ENCODE measurements at places on chromosomes 2 and 18.

GRCh38 chr2:170076189-170076588, 101.8 kb upstream of the MYO3B start:
- no peak for DNase-seq

DNA sequence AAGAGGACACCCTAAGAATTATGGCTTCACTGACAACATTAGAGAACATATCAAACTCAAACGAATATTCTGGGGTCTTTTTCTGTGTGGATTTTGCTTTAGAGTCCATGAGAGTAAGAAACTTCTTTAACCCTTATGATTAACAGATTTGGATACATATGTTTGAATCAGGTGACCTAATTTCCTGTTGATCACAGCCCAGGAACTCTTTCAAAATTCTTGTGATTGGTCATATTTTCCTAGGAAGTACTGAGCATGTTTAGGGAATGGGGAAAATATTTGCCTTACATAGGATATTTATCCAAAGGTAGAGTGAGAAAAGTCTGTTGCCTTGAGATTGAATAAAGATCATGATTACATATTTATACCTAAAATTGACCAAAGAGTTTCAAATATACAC, 160.0 kb downstream of the KCNH7 start:
- no peak for DNase-seq

DNA sequence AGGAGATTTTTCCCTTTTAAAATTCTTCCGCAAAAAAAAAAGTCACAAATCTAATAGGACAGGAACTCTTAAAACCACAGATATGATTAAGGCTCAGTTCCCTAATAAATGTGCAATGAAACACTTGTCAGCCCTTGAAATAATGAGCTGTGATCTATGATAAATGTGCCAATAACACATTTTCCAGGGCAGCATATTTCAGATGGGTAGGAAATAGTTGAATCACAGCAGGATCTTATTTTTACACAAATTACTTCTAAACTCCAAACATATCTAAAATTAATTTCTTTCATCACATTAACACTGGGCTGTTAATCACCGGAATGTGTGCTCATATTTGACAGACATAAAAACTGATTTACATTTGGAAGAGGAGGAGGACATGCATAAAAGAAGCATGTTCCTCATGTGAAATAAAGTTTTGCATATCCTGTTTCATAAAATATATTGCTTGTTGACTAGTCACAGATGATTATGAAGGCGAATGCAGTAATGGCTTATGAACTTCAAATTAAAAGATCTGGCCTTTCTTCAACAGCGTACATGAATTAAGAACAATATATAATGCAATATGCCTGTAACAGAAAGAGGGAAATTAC, 281.4 kb downstream of the PAX3 start:
- no peak for DNase-seq

GRCh38 chr18:45689396-45689795, 34.6 kb upstream of the SLC14A1 start:
- no peak for DNase-seq

- DNase-seq, result no peak
Measured at GRCh38 chr2:117693651-117694050, 120.8 kb upstream of the DDX18 start.

- no peak for DNase-seq
Measured at GRCh38 chr2:52084759-52085158, 1052.8 kb upstream of the NRXN1 start.

DNA sequence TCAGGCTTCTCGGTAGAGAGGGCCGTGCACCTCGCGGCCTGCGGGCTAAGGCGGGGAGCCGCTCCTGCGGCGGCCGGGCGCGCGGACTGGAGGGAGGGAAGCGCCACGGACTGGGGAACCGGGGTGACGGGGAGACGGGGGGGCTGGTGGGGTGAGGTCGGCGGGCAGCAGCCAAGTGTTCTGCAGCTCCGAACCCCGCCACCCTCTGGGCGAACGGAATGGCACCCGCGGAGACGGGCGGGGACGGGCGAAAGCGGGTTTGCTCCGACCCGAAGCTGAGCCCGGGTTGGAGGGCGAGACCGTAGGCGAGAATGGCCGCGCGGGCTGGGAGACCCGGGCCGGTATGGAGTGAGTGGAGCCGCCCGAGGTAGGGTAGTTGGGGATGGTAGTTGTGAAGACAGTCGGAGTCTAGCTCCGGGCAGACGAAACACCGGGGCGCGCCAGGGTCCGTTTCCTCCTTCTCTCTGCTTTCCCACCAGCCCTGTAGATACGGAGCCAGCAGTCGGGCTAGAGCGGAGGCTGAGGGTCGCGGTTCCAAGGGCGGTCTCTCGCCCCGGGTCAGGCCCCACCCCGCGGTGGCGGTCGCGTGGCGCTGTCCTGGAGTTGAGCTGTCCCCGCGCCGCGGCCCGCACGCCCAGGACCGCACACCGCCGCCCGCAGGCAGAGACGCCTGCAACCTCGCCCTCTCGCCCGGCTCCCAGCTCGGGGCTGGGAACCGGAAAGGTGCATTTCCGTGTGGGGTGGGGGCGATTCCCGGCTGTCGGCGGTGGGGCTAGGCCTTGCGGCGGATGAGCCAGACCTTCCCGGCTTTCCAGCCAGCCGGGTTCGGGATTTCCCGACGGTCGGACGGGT, 160.3 kb upstream of the SIX2 start:
- no peak for DNase-seq

- no peak for DNase-seq
Measured at GRCh38 chr2:152062125-152063091, 36.4 kb downstream of the CACNB4 start.

DNA sequence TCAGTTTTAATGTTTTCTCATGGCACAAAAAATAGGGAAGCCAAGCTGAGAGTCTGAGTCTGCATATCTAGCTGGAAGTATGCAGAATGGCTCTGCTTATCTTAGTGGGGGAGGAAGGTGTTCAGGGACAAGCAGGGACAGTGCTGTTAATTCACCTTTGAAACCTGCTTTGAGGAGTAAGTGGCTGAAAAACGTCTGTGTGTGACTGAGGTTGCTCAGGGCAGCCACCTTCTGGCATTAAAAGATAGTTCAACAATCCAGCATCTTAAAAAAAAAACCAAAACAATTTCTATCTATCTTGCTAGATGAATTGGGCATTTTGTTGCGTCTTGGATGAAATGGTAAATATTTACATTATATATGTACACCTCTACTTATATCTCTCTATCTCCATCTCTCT, 2.0 kb upstream of the TRPM8 start:
- no peak for DNase-seq

GRCh38 chr18:58178511-58178910, 134.5 kb downstream of the NEDD4L start:
- DNase-seq, result no peak

GRCh38 chr2:56263876-56264275, 80.1 kb downstream of the CCDC85A start:
- no peak for DNase-seq

DNA sequence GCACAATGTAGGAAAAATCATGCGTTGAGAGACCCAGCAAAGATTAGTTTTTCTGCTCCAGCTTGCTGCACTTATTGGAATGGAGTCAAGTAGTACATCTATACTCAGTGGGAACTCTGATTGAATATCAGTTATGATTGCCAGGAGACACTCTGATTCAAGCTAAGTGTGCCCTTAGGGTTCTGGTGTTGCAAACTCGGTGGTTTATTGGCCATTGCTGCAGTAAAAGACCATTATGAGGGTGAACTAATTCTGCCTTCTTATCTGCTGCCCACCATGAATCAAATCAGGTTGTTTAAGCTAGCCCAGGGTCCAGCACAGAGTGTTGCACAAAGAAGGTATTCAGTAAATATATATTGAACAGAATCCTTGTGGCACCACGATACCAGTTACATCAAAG, 74.8 kb upstream of the GLS start:
- no peak for DNase-seq

GRCh38 chr2:38806015-38806732, 28.2 kb downstream of the GEMIN6 start:
- DNase-seq, result no peak

DNA sequence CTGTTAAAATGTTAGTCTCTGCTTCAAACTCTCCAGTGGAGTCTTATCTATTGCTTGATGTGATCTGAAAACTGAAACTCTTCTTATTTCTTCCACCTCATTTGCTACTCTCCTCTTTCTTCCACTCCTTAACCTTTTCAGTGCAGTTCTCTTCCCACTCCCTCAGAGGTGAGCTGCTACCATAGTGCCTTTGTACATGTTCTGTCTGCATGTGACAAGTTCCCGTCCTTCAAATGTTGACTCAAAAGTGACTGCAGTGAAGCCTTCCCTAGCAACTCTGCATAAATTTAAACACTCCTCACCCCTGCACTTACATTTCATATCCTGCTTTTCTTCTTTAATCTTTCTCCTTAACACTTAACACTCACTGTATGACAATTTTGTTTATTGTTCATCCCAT, 12.1 kb downstream of the SGO2 start:
- no peak for DNase-seq

DNA sequence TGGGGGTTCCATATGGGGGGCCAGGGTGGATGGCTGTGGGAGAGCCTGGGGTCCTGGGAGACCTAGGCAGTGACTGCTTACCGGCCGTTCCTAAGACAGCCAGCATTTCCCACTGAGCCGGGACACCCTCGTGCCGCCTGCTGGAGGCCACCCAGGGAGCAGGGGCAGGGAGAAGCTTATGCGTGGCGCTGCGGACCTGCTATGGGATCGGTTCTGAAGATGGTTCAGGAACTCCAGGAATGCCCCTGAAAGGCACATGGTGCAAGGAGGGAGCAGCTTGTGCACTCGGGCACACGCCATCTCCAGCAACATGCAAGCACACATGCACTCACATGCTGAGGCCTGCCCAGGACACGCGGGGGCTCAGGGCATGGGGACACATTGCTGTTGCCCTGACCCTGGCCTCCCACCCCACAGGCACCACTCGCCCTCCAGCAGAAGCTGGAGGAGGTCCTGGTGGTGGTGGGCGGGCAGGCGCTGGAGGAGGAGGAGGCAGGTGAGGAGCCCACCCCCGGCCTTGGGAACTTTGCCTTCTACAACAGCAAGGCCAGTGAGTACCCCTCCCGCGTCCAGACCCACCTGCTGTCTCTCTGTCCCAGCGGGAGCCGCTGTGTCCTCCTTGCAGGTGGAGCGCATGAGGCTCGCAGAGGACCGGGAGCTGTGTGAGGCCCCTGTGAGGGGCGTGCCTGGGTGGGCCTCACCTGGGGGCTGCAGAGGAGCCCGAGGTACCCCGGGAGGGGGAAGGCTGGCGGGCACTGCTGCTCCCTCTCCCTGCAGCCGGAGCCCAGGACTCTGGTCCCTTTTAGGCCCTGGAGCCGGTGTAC, 4.1 kb downstream of the KLHL30 start:
- DNase-seq, result no peak

DNA sequence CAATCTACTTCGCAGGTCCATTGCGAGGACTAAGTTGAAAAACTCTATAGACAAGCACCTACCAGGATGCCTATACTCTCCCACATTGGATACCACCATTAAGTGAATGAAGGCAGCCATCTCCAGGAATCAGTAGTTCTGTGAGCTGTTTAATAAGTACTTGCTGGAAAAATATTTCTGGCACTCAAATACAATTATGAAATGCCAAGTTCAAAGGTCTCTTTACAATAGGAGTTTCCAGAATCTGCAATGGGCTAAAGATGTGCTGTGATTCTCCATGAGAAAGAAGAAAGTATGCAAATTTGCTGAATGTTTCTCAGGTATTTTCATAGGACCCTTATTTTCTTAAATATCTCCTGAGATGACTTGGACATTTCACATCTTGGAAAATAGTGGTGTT, 103.0 kb downstream of the AP1S3 start:
- no peak for DNase-seq

GRCh38 chr2:166127217-166128155, at the start of gene SCN1A:
TSS of gene SCN1A (minus strand) at chr2:166128020. CDS start at chr2:166073621, 54,399 bp downstream.
- DNase-seq, result peak; percentile 20

DNA sequence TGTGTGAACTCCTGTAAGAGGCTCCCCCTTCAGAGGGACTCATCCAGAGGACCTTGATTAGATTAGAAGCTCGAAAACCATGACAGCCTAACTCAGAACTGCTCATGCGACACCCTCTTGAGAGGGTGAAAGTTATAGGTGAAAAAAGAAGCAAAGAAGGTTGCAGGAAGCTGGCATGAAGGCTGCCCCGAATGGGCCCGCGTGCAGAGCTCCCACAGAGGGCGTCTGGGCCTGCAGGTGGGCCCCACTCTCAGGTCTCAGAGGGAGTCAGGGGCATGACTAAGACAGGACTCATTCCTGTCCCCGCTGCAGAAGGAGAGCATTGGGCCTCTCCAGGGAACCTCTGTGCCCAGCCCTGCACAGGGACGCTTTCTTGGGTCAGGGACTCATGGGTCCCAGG, 235.4 kb downstream of the EIPR1 start:
- DNase-seq, result no peak

DNA sequence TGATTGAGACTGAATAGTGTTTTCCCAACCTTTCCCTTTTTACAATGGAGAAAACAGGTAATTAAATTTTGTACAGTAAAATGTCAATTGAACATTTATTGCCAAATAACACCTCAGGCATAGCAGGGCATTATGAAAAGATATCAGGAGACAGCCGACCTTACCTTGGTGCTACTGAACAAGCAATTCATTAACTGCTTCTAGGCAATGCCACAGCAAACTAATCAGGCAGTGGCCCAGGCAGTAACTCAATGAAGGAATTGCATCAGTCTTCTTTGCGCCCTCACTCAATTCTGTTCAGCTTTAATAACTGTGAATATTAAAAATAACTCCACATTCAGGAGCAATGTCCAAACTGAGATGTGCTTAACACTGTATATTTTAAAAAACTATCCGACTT, 6.1 kb downstream of the PLCL1 start:
- no peak for DNase-seq

DNA sequence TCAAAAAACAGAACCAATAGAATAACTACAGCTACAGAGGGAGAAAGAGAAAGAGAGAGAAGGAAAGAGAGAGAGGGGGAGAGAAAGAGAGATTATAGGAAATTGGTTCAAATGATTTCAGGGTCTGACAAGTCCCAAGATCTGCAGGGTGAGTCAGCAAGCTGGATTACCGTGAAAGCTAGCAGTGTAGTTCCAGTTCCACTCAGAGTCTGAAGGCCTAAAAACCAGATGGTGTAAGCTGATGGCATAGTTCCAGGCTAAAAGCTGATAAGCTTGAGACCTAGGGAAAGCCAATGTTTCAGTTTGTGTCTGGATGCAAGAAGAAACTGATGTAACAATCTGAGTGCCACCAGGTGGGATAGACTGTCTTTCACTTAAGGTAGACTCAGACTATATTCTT, 397.7 kb downstream of the TRIB2 start:
- DNase-seq, result no peak

Measured in renal cortex interstitium (tissue), 15 donors.